Cardiac muscle cell (in vitro differentiated cells and primary cell): ENCODE measurements at places on chromosomes 13 and 19. TPM values are rescaled to one million over a fixed set of nuclear protein-coding genes. Genes with fewer than 3 reads are reported as not detected.

- DNase-seq, result no peak
These were observed 82.2 kb upstream of the CSNK1A1L start for GRCh38 chr13:37187621-37188020.

GRCh38 chr13:111323950-111324651, 3.7 kb downstream of the TEX29 start:
- DNase-seq, result no peak

DNA sequence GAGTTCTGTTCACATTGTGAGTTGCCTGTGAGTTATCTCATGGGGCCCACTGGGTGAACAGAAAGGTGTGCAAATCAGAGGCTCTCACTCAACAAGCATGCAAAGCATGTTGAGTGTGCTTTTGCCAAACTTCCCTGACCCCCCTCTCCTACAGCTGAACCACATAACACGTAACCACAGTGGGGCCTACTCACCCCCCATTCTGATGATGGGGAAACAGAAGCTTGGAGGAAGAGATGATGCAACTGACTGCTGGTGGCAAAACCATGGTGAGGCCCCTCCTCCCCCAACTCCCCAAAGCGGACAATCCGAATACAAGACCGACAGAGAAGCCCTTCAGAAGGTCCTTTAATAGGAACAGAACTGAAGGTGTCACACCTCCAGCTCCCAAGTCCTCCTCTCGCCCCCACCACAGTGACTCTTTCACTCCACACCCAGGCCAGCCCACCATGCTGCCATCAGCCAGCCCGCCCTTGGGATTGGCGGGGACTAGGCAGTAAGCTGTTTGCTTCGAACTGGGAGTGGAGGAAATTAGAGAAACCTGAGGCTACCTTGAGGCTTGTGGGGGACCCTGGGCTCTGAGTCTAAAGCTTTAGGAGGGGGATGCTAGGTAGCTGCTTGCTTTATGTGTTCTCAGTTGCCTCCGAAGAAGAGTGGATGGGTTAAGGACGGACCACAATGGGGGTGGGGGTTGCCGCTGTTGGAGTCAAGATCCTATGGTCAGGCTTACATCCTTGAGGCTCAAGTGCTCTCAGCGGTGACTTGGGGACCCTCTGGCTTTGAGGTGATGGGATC, 3.8 kb downstream of the ZNF784 start:
- peak; percentile 43 for DNase-seq

DNA sequence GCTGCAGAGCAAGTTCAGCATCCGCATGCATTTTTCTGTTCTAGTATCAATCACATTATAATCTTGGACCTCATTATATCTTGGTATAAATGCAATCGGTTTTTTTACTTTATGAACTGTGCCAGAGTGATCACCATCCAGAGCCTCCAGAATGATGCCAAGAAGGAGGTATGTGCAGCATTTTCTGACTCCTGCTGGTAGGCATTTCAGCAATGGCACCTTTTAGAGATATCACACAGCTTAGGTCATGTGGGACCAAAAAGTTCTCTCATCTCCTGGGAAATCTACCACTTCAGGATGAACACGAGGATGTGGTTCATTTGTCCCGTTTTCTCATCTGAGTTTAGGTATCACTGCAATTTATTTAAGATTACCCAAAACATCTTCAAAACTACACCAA, 220.4 kb downstream of the VWA8 start:
- DNase-seq, result no peak

DNA sequence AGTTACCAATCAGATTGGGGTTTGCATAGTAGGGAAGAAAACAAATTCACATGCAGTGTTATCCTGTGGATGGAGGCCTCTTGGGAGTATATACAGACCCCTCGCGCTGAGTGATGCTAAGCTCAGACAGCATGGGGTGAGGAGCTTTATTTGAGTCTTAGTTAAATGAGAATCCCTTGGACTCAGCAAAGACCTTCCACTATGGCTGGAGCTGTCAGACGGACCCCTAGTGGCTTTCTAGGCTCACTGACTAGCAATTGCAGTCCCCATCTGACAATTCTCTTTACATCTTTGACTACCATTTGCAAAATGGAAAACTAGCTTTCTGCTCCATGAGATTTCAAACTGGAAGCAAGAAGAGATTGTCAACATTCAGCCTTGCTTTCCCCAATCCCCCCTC, 90.4 kb downstream of the STOML3 start:
- DNase-seq, result no peak

GRCh38 chr19:10285393-10285792, 1.4 kb upstream of the ICAM4 start:
- no peak for DNase-seq

DNA sequence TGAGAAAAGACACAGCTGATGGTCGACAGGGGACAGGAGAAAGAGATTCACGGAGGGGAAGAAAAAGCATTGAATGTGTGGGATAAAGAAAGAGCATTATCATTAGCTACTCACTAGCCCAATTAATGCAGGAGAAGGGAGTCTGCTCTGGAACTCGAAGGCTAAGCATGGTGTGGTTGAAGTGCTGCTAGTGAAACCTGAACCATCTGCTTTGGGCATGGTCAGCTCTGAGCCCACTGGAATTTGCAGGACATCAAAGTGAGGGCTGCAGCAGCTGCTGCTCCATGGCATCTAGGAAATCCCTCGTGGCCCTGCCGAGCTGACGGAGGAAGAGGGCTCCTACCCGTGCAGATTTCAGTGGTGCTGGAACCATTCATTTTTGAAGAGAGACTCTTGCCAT, 320.3 kb downstream of the ATP8A2 start:
- DNase-seq, result no peak

- DNase-seq, result peak; percentile 86
These were observed 422 bp upstream of the MTUS2 start for GRCh38 chr13:28819735-28820098.

- DNase-seq, result no peak
These were observed 15.2 kb upstream of the THSD1 start for GRCh38 chr13:52421216-52421615.

GRCh38 chr19:27736225-27736624, 1476.7 kb downstream of the UQCRFS1 start:
- no peak for DNase-seq

DNA sequence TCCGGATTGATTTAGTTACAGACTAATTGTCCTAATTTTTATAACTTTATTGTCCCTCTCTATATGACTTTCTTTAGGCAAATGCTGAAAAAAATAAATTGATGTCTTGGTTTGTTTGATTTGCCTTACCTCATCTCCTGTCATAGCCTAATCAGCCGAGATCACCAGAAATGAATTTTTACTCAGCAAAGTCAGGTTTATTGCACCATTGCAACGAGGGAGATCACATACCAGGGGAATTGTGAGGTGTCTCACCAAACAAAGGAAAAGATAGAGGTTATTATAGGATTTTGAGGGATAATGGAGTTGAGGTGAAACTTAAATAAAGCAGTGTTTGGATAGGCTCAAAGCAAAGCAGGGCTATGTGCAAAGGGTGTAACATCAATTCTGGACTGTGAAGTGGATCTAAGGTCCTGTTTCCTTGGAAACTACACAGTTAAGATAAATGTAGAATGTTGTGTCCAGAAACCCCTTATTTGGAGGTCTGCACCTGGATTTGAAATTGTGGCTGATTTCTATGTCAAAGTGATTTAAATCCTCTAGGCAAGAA, 372.6 kb downstream of the OXGR1 start:
- no peak for DNase-seq

GRCh38 chr19:51365965-51366388, at the start of gene ETFB:
ETFB (minus strand) TSS chr19:51366388; CDS start chr19:51366326, 62 bp downstream.
- DNase-seq, result no peak

GRCh38 chr13:75636436-75637180, 478 bp downstream of the LMO7 start:
- peak; percentile 18 for DNase-seq

DNA sequence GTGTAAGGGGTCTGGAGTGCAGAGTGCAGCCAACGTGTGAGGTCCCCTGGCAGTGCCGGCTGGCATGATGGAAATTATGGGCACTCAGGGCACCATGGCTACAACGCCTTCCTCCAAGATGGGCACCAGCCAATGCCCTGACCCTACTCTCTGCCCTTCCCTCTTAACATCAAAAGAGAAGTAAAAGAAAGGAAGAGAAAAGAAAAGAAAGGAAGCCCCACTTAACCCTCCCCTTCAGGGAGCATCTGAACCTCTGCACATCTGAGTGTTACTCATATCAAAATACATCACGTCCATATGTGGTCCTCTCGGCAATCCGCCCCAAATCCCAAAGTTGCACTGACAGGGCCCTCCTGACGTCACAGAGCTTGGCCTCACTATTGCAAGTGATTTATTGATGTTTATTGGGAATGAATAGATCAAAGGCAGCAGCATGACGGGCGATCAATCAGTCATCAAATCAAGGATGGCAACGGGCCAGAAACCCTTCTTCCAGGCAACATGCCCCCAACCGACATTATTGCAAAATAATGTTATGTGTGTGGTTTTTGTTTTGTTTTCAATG, 1.3 kb downstream of the TSHZ3 start:
- peak; percentile 29 for DNase-seq

GRCh38 chr19:35088131-35088913, 27.3 kb upstream of the FXYD3 start:
- peak; percentile 76 for DNase-seq

DNA sequence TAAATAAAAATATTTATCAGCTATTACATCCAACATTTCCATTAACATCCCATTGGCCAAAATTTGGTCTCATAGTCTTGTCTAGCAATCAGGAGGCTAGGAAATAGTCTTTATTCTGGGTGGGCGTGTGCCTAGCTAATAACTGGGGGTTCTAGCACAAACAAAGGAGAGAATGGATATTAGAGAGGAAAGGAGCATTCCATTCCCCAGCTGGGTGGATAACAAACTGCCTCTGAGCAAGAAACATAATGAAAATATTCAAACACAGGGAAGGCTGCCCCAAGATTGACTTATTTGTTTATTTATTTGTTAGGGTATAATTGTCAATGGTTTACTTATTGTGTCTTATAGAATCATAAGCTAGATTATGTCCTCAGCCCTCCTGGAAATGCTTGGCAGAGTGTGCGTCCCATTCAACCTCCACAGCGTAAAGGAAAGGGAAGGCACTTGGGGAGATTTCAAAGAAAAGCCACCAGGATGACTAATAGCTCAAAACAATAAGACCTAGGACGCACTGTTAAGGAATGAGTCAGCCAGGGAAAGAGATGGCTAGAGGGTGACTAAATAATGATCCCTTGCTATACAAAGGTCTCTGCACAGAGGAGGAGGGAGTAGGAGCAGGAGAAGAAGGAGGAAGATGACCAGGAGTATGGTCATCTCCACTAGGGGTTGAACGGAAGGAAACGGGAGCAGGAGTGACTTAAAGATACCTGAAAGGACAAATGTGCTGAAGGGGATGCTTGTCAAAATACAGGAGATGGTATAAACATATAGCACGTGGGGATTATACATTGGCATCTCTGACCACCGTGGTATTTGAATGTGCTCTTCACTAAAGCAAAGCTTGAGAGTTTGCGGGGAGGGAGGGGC, 23.5 kb upstream of the USP12 start:
- no peak for DNase-seq

DNA sequence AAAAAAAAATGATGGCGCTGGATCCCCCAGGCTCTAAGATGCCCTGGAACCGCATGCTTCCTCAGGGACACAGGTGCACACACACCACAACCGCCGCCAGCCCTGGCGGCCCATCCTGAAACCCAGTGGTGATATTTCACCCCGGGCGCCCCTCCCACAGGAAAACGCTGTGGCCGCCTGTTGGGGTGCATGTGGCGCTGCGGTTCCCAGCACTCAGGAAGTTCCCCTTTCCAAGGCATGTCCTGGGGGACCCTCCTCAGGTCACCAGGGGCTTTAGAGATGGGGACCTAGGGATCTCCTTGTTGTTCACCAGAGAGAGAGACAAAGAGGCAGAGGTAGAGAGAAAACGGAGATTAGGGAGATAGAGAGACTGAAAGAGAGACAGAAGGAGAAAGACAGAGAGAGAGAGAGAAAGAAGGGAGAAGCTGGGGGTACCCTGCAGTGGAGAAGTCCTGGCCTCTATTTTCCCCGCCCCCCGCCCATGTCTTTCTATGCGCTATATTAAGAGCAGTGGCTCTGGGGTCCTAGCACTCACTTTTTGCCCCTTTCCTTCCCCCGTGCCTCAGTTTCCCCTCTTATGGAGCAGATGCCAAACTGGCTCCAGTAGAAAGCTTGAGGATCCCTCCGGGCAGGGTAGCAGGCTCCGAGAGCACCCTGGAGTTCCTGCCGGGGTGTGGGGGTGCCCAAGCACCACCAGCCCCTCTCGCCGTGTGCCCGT, 2.3 kb downstream of the ADGRE2 start:
- DNase-seq, result no peak

DNA sequence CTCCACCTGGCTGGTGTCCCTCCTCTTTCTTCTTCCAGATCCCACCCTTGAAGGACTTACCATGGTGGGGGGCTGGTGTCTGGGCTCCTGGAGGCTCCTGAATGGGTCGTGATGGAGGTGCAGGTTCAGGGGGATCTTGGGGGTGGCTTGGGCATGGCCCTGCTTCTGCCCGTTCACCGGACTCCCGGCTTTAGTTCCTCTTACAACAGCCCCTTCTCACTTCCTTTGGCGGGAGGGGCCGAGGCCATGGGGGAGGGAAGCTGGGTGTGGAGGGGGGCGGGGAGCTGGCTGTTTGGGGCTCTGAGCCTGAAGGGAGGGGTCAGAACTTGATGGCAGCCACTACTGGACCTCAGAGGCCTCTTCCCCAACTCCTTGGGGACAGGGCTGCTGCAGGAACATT, at the start of gene MYO1F:
TSS of gene MYO1F (minus strand) at position 196 of the 400 bp plus-strand sequence. CDS start at position 63, 133 bp downstream.
- no peak for DNase-seq

- DNase-seq, result peak; percentile 53
These were observed 4.6 kb downstream of the PPP1R14A start for GRCh38 chr19:38251564-38252051.

GRCh38 chr13:62137629-62138405, 722.2 kb upstream of the PCDH20 start:
- no peak for DNase-seq

DNA sequence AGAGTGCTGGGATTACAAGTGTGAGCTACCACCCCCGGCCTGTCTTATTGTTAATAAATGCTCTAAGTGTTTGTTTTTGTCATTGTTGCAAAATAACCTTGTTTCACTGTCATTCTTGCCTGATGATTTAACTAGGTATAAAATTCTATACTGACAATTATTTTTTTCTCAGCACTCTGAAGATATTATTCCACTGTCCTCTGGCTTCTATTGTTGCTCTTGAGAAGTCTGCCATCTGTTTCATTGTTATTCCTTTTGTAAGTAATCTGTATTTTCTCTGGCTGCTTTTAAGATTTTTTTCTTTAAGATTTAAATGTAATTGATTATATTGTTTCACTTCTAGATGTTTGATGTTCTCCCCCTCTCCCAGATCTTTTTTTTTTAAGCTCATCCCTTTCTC, 17.6 kb downstream of the ZNF420 start:
- DNase-seq, result no peak

- DNase-seq, result no peak
These were observed 406.2 kb downstream of the SUCLA2 start for GRCh38 chr13:47594833-47595232.

Gene SPRY2
- total RNA-seq, result 67.8 and 73.1 TPM in 2 replicates

Gene TMIGD2
- 0.92 and 2.5 TPM in 2 replicates for total RNA-seq

Gene LGI4
- total RNA-seq, result 42.0 and 45.5 TPM in 2 replicates

Gene TNFSF9
- 0.81 and 1.3 TPM in 2 replicates for total RNA-seq

Gene CGB5
- not detected in 2 replicates for total RNA-seq

Gene CALR3
- not detected in 2 replicates for total RNA-seq

Gene MAP2K7
- total RNA-seq, result 23.5 and 24.1 TPM in 2 replicates

Gene KLHL1
- total RNA-seq, result not detected in 2 replicates

Gene ZNF546
- 4.1 and 8.6 TPM in 2 replicates for total RNA-seq

Gene OR7D2
- total RNA-seq, result 0.04 and 0.15 TPM in 2 replicates

Gene VSIG10L
- 5.0 and 6.5 TPM in 2 replicates for total RNA-seq

Gene SYCN
- not detected in 2 replicates for total RNA-seq

Gene SYT3
- total RNA-seq, result 1.9 and 4.7 TPM in 2 replicates

Gene BRME1
- total RNA-seq, result 4.0 and 8.8 TPM in 2 replicates

Gene HOMER3
- 55.8 and 62.7 TPM in 2 replicates for total RNA-seq

Gene MYH14
- total RNA-seq, result 1.8 and 2.1 TPM in 2 replicates

Gene KIR3DL1
- not detected in 2 replicates for total RNA-seq
